WTC11 (cell line): ENCODE measurements at places on chromosomes 5 and 9. TPM values are rescaled to one million over a fixed set of nuclear protein-coding genes. Genes with fewer than 3 reads are reported as not detected.

The TMEM215 gene
- 0.21 to 0.34 TPM (median 0.31 TPM) in 3 replicates for total RNA-seq

The OR13D1 gene
- total RNA-seq: not detected in 3 replicates

The SLC23A1 gene
- total RNA-seq: not detected in 3 replicates

DNA sequence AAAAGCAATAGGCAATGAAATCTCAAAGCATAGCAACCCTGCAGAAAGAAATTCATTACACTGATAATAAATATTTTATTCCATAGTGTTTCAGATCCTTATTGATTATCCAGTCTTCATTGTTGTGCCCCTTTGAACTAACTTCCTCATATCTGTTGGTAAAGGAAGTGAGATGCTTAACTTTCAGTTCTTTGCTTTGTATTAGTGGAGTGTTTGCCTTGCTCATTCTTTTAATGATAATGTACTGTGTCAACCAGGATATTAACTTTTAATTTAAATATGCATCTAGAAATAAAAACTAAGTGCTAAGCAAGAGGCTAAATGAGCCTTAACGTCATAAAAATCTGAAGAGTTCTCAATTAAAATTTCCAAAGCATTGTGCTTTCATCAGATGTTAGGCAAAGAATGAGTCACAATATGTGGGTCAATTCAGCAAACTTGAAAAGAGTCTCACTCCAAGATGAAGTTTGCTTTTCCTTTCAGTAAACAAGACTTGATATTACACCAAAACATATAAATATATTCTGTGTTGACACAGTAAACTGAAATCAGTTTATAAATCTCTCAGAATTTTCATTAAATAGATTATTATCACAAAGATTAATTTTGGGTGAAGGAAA lies 105.9 kb downstream of the GIN1 start:
- DNase-seq: no peak

- no peak for DNase-seq
Observed at GRCh38 chr5:134937526-134937925, 30.2 kb upstream of the CATSPER3 start.

GRCh38 chr9:93308676-93309075 lies 124.7 kb downstream of the WNK2 start:
- no peak for DNase-seq

DNA sequence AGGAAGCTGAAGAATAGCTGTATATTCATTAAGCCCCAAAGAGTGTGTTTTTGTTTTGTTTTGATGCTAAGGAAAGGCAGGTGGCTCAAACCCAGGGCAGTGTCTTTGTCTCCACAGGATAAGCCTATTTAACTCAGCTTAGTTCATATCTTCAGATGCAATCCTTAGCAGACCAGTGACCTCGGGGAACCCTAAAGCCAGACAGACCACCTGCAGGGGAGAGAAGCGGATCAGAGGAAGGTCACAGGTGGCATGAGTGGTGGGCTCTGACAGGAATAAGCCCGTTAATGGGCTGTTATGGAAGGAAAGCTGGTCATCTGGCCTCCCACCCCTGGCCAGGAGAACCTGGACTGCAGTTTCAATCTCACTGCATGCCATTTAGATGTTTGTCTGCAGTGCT lies 30.8 kb downstream of the TAS2R1 start:
- no peak for DNase-seq

GRCh38 chr5:172791286-172791685 lies 20.3 kb upstream of the DUSP1 start:
- DNase-seq: no peak

GRCh38 chr5:59921816-59922215 lies 28.3 kb upstream of the PDE4D start:
- peak; percentile 43 for DNase-seq
